ENCODE measurements at places on chromosomes 7 and 10.
A peak's percentile ranks its signal among the peaks of the same experiment; 100 is the strongest.

- DNase-seq, result no peak
Measured at GRCh38 chr10:89966211-89966610, 264.8 kb downstream of the KIF20B start.

- no peak for DNase-seq
Measured at GRCh38 chr10:105615715-105616365, 974.8 kb downstream of the SORCS3 start.

- DNase-seq, result no peak
Measured at GRCh38 chr10:33215154-33215553, 119.3 kb downstream of the NRP1 start.

DNA sequence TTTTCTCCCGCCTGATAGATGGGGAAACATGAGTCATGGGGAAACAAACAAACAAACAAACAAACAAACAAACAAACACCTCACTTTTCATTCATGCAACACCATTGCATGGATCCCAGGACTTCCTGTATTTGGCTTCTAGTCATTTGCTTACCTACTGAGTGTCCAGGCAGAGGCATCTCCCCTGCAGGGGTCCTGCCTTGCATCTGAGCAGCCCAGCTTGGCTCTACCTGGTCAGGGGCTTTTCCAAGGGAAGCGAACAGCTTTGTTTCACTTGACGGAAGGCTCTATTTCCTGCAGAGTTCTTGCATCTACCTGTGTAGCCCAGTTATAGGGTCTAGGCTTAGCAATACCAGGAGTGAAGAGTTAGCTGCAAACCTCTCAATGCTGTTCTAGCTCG is 374.2 kb downstream of the GATA3 start:
- DNase-seq, result no peak

GRCh38 chr10:122225330-122225729 is 45.8 kb upstream of the BTBD16 start:
- no peak for DNase-seq

DNA sequence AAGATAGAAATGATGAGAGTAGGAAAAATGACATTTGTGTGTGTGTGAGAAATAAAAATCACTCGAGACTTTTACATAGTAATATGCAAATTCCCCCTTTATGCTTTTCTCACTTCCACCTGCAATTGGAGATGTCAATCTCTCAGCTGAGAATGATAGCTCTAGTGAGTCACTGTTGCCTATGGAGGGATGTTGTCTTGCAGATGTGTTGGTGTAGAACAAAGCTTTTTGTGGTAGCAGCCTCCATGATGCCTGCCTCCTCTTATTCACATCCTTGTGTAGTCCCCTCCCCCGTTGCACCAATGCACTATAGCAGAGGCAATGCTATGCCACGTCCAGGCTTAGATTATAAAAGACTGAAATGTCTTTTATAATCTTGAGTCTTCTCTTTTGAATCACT is 33.8 kb downstream of the SPAG6 start:
- no peak for DNase-seq

DNA sequence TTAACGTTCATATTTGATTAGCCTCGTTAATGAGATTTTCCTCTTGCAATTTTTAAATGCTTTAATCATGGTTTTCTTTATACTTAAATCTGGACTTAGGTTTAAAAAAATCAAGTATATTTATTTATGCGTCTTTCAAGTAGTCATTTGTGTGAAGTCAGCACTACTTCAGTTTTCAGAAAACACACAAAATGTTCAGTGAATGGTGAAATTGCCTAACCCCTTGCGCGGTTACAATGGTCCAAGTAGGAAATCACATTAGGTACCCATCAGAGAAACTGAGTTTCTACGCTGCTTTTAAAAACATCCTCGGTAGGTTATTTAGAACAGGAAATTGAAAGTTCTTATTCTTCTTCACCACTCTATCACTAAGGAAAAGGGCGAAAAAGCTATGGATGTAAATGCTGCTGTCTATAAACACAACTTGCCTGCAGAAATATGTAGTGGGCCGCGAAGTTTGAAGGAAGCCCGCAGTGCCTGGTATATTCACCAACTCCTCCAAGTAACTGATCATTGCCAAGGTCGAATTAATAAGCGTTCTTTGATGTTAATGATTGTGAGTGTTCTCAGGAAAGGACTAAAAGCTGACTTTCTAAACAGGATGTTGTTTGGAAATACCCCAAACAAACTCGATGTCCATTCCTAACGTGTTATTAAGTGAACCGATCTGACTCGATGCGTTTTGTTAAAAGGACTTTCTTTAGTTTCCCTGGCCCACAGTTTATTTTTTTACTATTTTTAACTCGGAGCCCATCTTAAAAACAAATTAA is 1.0 kb downstream of the SYPL1 start:
- no peak for DNase-seq

DNA sequence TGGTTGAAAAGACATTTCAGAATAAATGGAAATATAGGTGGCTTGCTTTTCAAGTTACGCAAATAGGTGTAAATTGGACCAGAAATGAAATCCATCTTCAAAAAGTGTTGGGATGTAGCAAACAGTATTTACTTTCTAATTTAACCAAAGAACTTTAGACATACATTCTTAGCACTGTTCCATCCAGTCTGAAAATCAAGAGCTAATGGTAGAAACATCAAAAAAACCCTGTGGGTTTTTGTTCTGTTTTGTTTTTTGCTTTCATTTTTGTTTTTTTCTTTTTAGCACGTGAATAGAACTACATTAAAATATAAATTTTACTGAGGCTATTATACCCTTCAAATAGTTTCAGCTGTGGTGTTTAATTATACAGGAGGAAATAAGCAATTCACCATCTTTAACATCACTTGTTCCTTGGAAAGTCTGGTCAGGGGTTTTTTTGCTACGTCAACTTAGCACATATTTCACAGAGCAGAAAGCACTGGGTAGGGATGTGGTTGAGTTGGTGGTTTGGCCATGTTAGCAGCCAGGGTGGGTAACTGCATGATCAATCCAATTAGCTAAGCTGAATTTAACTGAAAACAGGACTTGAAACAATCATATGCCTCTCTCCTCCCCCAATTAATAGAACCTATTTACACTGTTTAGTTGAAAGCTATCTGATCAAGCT is 275.4 kb upstream of the PFKP start:
- no peak for DNase-seq

GRCh38 chr7:191981-192649 is at the start of gene FAM20C:
FAM20C (plus strand) TSS chr7:192571; CDS start chr7:193200, 629 bp downstream.
- peak; percentile 90 for DNase-seq

DNA sequence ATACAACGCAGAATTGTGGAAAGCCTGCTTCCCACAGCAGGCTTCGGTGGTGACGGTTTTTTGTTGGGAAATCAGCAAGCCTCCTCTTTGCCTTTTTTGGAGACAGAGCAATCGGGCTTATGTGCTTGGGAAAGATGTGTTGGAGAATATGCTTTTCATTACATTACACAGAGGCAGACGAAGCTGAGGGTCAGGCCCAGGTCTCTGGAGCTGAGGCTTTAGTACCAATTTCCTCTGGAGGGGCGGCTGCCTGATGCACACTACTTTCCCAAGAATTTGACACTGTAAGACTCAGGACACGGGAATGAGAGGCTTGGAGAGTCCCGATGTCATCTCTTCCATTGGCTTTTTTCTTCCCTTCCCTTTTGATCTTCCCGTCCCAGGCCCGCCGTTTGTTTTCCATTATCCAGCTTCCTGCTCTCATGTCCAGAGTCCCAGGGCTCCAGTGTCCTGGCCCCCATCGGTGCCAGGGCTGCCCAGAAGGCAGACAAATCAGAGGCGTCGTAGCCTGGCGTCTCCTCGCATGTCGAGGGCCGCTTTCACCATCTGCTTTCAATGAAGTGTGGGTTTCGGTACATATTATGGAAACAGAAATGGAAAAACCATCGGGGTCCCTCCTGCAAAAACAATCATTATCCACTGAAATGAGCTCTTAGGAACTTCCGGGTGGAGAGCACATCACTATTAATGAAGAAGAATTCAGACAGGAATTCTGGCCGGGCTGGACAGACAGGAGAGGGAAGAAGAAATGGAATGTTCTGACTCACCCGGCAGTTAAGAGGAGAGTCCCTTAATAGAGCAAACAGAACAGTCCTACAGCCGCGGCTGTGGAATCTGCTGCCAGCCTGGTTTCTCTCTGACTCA is 123.0 kb upstream of the JCAD start:
- DNase-seq, result no peak

DNA sequence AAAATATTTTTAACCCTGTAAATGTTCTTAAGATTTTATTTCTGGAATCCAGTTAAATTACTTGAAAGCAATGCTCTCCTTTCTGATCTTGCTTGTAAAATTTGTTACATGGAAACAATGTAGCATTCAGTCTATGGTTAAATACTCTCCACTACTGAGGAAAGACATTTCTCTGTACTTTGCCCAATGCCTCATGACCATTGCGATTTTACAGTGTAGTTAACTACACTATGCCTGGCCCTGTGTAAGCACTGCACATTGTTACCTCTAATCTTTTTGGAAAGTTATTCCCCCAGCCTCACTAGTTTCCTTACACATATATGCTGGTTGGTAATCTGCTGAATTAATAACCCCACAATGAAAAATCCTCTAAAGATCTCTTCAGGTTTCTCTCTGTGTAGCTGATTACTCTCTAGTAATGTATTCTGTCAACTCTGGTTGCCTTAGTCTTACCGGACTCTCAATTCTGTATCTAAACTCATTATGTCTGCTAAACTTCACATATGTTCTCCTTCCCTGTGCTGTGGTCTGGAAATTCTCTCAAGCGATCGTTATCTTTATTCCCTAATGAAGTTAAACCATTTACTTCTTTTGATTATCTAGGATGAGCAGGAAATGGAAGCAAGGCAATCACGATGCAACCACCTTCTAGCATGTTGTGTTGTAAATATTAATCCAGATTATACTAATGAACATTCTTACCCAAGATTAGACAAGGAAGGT is 58.7 kb upstream of the TMEM106B start:
- DNase-seq, result no peak

GRCh38 chr10:15457382-15457781 is 86.3 kb upstream of the FAM171A1 start:
- DNase-seq, result no peak

DNA sequence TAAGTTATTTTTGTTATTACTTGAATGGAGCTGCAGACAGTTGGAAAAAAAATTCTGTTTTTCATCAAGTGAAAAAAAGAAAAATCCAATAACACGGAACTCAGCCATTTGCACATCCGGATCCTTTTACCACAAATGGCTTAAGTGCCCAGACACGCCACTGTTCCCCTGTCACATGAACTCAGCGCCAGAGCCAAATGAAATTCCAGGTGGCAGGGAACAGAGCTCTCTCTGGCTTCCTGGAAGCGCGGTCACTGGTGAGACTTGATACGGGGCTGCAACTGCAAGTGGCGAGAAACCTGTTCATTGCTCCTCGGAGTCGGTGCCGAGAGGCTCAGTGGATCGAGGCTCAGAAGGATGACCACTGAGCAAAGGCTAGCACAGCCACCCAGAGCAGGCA is 60.8 kb upstream of the NPTX2 start:
- DNase-seq, result no peak

- DNase-seq, result no peak
Measured at GRCh38 chr7:482521-483083, 37.0 kb downstream of the PDGFA start.

DNA sequence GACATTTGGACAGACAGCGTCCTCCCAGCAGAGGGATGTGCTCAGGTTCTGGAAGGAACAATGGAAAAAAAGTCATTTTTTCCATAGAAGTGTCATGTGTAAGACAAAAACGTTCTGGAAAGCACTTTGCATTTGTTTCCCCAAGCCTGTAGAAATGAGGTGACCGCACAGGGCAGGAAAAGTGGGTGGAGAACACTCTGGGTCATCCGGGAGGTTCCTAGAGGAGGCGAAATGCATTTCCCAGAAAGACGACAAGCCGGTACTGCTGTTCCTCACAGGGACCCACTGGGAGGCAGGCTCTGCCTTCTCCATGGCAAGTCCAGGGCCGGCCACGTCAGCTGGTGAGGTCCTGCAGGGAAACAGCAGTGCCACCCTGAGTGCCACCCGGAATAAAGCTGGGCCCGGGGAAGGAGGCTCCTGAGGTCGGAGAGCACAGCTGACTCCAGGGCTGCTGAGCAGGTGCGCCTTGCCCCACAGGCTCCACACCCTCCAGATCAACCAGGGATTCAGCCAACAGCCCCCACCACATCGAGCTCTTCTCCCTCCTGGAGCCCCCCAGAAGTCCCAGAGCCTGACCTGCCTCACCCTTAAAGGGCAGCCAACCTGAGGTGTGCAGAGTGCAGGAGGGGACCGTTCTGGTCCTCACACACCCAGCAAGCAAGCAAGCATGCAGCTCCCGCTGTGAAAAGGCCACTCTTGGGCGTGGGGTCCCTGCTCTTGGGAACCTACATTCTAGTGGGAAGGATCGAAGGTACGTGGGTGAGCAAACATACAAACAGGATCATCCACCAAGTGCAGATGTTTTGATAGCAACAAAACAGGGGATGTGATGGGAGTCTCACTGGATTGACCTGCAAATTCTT is 28.8 kb upstream of the INPP5A start:
- peak; percentile 67 for DNase-seq

- DNase-seq, result no peak
Measured at GRCh38 chr7:105972276-105972675, 9.2 kb downstream of the CDHR3 start.

- DNase-seq, result no peak
Measured at GRCh38 chr7:94352887-94353286, 41.8 kb upstream of the COL1A2 start.

- no peak for DNase-seq
Measured at GRCh38 chr7:138064856-138065357, 11.4 kb upstream of the AKR1D1 start.

DNA sequence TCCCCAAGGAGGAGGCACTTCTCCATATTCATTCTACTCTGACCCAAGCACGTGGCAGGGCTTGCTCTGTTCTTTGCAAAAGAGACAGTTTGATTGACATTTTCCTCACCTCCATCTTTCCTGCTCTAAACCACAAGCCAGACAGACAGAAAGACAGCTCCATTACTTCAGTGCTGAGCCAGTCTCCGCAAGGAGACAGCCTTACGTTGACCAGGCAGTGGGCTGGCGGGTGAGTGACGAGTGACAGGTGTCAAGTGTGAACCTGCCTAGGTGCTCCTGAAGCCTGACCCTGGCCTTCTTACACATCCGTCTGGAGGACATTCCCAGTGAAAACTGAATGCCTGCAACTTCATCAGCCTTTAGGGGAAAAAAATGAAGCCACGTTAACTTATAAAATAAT is 314.6 kb downstream of the TNS3 start:
- DNase-seq, result no peak

DNA sequence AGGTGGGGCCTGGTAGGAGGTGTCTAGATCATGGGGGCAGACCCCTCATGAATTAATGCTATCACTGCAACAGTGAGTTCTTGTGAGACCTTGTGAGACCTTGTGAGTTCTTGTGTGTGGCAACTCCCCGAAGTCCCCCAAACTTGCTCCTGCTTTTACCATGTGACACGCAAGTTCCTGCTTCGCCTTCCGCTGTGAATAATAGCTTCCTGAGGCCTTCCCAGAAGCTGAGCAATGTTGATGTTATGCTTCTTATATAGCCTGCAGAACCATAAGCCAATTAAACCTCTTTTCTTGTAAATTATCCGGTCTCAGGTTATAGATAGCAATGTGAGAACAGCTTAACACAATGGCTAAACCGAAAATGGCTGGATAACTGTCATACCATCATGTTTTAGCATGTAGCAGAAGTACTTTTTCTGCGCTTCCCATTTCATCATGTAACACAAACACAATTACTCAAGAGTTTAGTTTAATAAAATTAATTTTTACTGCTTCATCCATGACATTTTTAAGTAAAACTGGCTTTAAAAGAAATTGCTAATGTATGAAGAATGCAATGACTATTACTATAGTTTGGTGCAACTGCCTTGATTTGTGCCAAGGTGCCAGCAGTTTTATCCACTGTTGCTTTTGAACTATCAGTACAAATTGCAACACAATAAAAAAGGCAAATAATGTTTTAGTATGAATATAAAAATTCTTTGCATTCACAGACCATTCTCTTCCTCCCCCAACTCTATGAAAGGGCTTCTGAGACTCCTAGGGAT is 87.7 kb upstream of the TMEM168 start:
- DNase-seq, result no peak
